ENCODE measurements at places on chromosomes 6 and 20. TPM values are rescaled to one million over a fixed set of nuclear protein-coding genes. Genes with fewer than 3 reads are reported as not detected.

The BMP6 gene
- total RNA-seq = 8.6 TPM

The SLC24A3 gene
- total RNA-seq = 8.9 TPM

The HLA-DMB gene
- total RNA-seq = 60.2 TPM

The ATRN gene
- 52.8 TPM for total RNA-seq

The ATP5F1E gene
- 27.4 TPM for total RNA-seq

The GPR6 gene
- not detected for total RNA-seq

The TOX2 gene
- 1.2 TPM for total RNA-seq

The ATP9A gene
- 59.3 TPM for total RNA-seq

The SMLR1 gene
- total RNA-seq = 0.29 TPM

The NRSN1 gene
- 0.12 TPM for total RNA-seq

The APOBEC2 gene
- 197 TPM for total RNA-seq

The FAM83C gene
- not detected for total RNA-seq

The C20orf144 gene
- not detected for total RNA-seq

The RRAGD gene
- 57.9 TPM for total RNA-seq

The RAET1L gene
- not detected for total RNA-seq

The ZNF322 gene
- total RNA-seq = 31.9 TPM

The HLA-DRA gene
- total RNA-seq = 136 TPM

The TMEM74B gene
- total RNA-seq = 2.7 TPM

The TMEM200A gene
- total RNA-seq = 22.4 TPM

The BMP2 gene
- 24.1 TPM for total RNA-seq

The OOEP gene
- not detected for total RNA-seq

The HLA-G gene
- not detected for total RNA-seq

The IL20RA gene
- total RNA-seq = 2.4 TPM

The PTPN1 gene
- total RNA-seq = 17.7 TPM

The FILIP1 gene
- total RNA-seq = 7.6 TPM

Measured in metanephros (tissue), 2 donors.